Neural progenitor cell (in vitro differentiated cells): ENCODE measurements at places on chromosomes 5 and 9.
A peak's percentile ranks its signal among the peaks of the same experiment; 100 is the strongest.

- H3K4me1 ChIP-seq = peaks cover 12% of the 10 kb centered on the region
- H3K27ac ChIP-seq = no peak overlapping the region
- H3K27me3 ChIP-seq = no peaks in the 10 kb centered on the region
Observed at GRCh38 chr9:37947977-37948376, 44.0 kb upstream of the SLC25A51 start.

- H3K4me3 ChIP-seq = no peak overlapping the region
- DNase-seq = no peak
- no peaks in the 10 kb centered on the region for H3K36me3 ChIP-seq
- H3K4me1 ChIP-seq = no peaks in the 10 kb centered on the region
- H3K27me3 ChIP-seq = no peaks in the 10 kb centered on the region
Observed at GRCh38 chr9:79542735-79543620, 28.8 kb upstream of the TLE4 start.

- H3K27me3 ChIP-seq = no peaks in the 10 kb centered on the region
- no peaks in the 10 kb centered on the region for H3K36me3 ChIP-seq
- no peak overlapping the region for H3K4me3 ChIP-seq
Observed at GRCh38 chr9:78351816-78352215, 54.9 kb downstream of the PSAT1 start.

DNA sequence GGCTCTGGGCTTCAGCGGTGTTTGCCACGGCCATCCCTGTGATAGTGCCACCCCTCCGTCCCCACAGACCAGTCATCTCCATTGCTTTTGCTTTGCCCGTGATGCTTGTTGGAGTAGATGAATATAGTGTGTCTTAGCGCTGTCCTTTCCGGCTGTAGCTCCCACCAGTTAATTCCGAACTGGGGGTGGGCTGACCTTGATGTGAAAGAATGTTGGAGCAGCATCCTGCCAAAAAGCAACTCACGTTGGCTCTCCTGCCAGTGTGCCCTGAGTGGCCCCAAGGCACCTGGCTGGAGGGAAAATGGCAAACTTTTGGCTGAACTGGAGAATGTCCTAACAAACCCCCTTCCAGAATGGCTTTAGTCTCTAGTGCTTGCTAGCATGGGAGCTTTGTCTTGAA, 20.0 kb downstream of the CLTA start:
- H3K4me3 ChIP-seq = no peak overlapping the region
- no peaks in the 10 kb centered on the region for H3K27me3 ChIP-seq
- H3K27ac ChIP-seq = peak overlapping the region; percentile 1
- no peaks in the 10 kb centered on the region for H3K36me3 ChIP-seq

GRCh38 chr9:36637491-36638270, 65.0 kb downstream of the MELK start:
- H3K27me3 ChIP-seq = no peaks in the 10 kb centered on the region
- H3K36me3 ChIP-seq = peaks cover 18% of the 10 kb centered on the region
- peak; percentile 16 for DNase-seq
- H3K4me3 ChIP-seq = no peak overlapping the region

DNA sequence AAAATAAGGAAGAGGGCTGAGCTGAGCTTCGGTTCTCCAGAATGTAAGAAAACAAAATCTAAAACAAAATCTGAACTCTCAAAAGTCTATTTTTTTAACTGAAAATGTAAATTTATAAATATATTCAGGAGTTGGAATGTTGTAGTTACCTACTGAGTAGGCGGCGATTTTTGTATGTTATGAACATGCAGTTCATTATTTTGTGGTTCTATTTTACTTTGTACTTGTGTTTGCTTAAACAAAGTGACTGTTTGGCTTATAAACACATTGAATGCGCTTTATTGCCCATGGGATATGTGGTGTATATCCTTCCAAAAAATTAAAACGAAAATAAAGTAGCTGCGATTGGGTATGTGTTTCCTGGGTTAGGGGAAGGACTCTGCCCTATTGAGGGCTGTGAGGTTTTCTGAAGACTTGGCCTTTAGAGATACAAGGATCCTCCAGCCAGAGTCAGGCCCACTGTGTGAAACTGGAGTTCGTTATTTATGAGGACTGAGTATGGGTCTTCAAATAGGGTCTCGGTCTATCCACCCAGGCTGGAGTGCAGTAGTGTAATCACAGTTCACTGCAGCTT, 3.8 kb downstream of the EGR1 start:
- H3K36me3 ChIP-seq = no peaks in the 10 kb centered on the region
- peaks cover 9% of the 10 kb centered on the region for H3K4me1 ChIP-seq
- no peak overlapping the region for H3K27ac ChIP-seq
- DNase-seq = no peak
- peaks cover 32% of the 10 kb centered on the region for H3K27me3 ChIP-seq

- DNase-seq = no peak
- H3K4me1 ChIP-seq = peaks cover 8% of the 10 kb centered on the region
- no peak overlapping the region for H3K4me3 ChIP-seq
- H3K36me3 ChIP-seq = no peaks in the 10 kb centered on the region
- H3K27ac ChIP-seq = no peak overlapping the region
Observed at GRCh38 chr5:78586251-78586650, 62.3 kb downstream of the LHFPL2 start.

- DNase-seq = no peak
- H3K27me3 ChIP-seq = no peaks in the 10 kb centered on the region
- peaks cover 5% of the 10 kb centered on the region for H3K4me1 ChIP-seq
- H3K4me3 ChIP-seq = no peak overlapping the region
- H3K36me3 ChIP-seq = no peaks in the 10 kb centered on the region
Observed at GRCh38 chr5:72692651-72693442, 123.6 kb upstream of the TNPO1 start.

DNA sequence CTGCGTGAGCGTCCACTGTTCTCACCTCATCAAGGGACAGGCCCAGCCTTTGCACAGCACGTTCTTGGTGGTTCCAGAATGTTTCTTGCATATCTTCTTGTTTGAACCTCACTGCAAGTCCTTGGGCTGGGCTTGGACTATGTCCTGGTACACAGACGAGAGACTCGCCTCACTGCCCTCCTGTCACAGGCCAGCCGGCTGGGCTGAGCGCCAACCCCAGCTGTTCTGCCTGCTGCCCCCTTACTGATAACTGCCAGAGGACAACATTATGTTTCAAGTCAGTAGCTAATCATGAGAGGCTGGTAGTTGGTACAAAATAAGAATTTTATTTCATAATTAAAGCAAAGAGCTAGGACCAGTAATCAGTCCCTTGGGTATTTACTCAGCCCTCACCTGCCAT, 52.8 kb upstream of the LRRTM2 start:
- no peaks in the 10 kb centered on the region for H3K36me3 ChIP-seq
- DNase-seq = no peak
- no peaks in the 10 kb centered on the region for H3K27me3 ChIP-seq
- no peak overlapping the region for H3K27ac ChIP-seq
- H3K4me3 ChIP-seq = no peak overlapping the region
- no peaks in the 10 kb centered on the region for H3K4me1 ChIP-seq

GRCh38 chr9:36870960-36871359, 163.1 kb downstream of the PAX5 start:
- H3K36me3 ChIP-seq = no peaks in the 10 kb centered on the region
- peaks cover 15% of the 10 kb centered on the region for H3K27me3 ChIP-seq
- no peak for DNase-seq
- no peak overlapping the region for H3K27ac ChIP-seq
- no peak overlapping the region for H3K4me3 ChIP-seq
- H3K4me1 ChIP-seq = peaks cover 5% of the 10 kb centered on the region

DNA sequence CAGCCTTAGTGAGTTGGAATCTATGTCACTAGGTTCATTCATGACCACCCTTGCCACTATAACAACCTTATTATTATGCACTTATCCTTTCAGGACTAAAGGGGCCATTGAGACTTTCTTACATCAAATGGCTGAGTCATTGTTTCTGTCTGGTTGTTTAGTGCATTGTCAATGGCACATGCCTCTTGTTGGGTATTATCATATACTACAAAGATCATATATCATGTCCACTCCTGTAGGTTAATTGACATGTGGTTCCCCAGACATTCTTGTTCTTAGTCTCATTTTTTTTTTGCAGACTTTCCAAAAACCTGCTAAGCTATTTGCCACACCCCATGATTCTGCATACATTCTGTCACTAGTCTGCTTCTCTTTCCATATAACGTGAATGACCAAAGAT, 66.7 kb upstream of the PRDM9 start:
- no peaks in the 10 kb centered on the region for H3K27me3 ChIP-seq
- no peaks in the 10 kb centered on the region for H3K36me3 ChIP-seq
- no peak overlapping the region for H3K27ac ChIP-seq

GRCh38 chr5:37696190-37697021, 143.4 kb downstream of the GDNF start:
- no peaks in the 10 kb centered on the region for H3K36me3 ChIP-seq
- DNase-seq = no peak
- no peak overlapping the region for H3K4me3 ChIP-seq
- H3K27me3 ChIP-seq = no peaks in the 10 kb centered on the region
- H3K4me1 ChIP-seq = no peaks in the 10 kb centered on the region

DNA sequence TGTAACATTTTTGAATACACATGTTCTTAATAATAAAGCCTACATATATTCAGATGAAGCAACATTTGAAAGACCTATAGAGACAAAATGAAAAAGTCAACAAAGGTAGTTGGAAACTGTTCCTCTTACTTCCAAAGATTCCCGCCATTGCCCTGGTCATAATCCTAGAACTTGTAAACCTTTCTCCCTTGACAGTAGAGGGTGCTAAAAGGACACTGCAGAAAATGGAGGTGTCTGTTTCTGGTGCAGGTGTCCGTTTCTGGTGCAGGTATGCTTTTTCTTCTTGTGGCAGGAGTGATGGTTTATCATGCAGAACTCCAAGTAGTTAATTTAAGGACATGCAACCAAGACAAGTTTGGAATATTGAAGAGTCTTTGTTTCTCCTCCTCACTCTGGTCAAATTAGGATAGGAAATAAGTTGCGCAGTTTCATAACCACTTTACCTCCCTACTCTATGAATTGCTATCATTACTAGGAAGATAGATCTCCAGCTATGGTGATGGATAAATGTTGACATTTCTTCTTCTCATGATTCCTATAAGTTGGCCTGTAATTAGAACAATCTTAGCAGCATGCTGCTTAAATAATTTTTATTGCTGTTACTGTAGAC, 56.0 kb upstream of the FAM174A start:
- no peaks in the 10 kb centered on the region for H3K4me1 ChIP-seq
- peak; percentile 49 for DNase-seq
- H3K36me3 ChIP-seq = no peaks in the 10 kb centered on the region
- no peaks in the 10 kb centered on the region for H3K27me3 ChIP-seq
- no peak overlapping the region for H3K4me3 ChIP-seq
- no peak overlapping the region for H3K27ac ChIP-seq

DNA sequence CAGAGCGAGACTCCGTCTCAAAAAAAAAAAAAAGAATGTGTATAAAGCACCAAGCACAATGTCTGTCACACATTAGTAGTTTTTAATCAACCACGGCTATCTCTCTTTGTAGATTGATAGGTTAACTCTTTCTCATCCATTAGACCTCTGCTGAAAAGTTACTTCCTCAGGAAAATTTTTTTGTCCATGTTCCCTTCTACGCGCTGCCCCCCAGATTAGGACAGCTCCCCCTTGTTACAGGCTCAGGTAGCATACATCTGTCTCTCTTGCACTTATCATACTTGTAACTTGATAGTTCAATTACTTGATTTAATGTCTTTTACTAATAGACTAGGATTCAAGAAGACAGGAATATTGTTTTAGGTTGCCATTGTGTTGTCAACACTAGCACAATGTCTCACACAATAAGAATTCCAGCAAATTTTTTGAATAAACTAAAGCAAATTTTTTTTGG, 1.5 kb downstream of the SPDL1 start:
- peaks cover 9% of the 10 kb centered on the region for H3K36me3 ChIP-seq
- H3K27ac ChIP-seq = no peak overlapping the region
- H3K4me3 ChIP-seq = peak overlapping the region; percentile 78
- H3K4me1 ChIP-seq = no peaks in the 10 kb centered on the region

DNA sequence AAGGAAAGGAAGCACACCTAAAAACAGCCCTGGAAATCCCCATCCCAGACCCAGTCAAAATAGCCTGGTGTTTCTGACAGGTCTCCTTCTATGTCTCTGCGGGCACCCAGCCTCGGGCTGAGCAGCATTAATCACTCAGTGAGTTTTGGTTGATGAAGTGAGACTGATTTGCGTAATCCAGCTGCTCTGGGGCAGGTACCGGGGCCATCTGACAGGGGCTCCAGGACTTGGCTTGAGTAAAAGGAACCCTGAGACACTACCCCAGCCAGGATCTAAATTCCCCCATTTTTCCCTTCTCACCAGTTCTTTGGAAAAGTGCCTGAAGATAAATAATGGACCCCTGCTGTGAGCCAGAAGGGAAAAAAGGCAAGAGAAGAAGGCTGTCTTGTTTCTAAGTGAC, 596 bp downstream of the SLC28A3 start:
- H3K4me3 ChIP-seq = no peak overlapping the region
- H3K36me3 ChIP-seq = no peaks in the 10 kb centered on the region
- DNase-seq = peak; percentile 41
- H3K27me3 ChIP-seq = no peaks in the 10 kb centered on the region
